ENCODE measurements at places on chromosomes 6 and 20. TPM values are rescaled to one million over a fixed set of nuclear protein-coding genes. Genes with fewer than 3 reads are reported as not detected.

PRSS16 gene
- total RNA-seq: 1.3 TPM

ECT2L gene
- total RNA-seq: not detected

GRCh38 chr6:97294451-97294850 lies 11.4 kb upstream of the MMS22L start:
- DNase-seq: no peak

DNA sequence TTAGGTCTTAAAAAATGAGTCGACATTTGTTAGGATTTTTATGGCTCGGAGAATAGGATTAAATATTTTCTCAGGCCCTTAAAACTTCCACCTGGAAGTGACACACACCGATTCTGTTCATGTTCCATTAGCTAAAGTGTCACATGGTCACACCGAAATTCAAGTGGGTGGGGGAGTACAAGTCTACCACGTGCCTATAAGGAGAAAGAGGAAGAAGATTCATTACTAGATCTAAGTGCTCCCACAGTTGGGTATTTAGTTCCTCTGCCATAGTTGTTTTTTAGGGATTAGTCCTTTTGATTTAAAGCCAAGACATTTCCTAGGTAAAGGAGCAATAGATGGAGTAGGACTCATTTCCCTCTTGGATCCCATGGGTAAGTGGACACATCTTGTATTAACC lies 4.9 kb upstream of the TOX2 start:
- no peak for DNase-seq

- no peak for DNase-seq
Measured at GRCh38 chr20:19008497-19008896, 194.9 kb downstream of the SCP2D1 start.

- no peak for DNase-seq
Measured at GRCh38 chr6:138272533-138273315, 54.4 kb upstream of the PBOV1 start.

Measured in activated CD4-positive, alpha-beta memory T cell treated with anti-CD3 and anti-CD28 coated beads, Interleukin-2, amount 10 ng/mL, durations not matched to agents 7 days and 5 days (primary cell).